ENCODE measurements at places on chromosomes 2 and 18. TPM values are rescaled to one million over a fixed set of nuclear protein-coding genes. Genes with fewer than 3 reads are reported as not detected.

The ZNF516 gene
- 12.5 TPM for total RNA-seq

The ALMS1 gene
- 26.5 TPM for total RNA-seq

The TET3 gene
- 10.4 TPM for total RNA-seq

The DNAH7 gene
- 0.04 TPM for total RNA-seq

The RAB17 gene
- total RNA-seq: 20.9 TPM

The DLX1 gene
- total RNA-seq: 10.2 TPM

The CXCR1 gene
- total RNA-seq: not detected

The CIB4 gene
- total RNA-seq: not detected

The MOGAT1 gene
- total RNA-seq: not detected

The DNAJC5G gene
- not detected for total RNA-seq

The NT5C1B gene
- not detected for total RNA-seq

The TMX3 gene
- total RNA-seq: 48.6 TPM

The GPR155 gene
- total RNA-seq: 0.72 TPM

The HOXD3 gene
- total RNA-seq: 0.90 TPM

The BCS1L gene
- total RNA-seq: 34.9 TPM

The TMEM182 gene
- total RNA-seq: 0.98 TPM

The BOLL gene
- not detected for total RNA-seq

The HADHA gene
- 113 TPM for total RNA-seq

The CHRND gene
- total RNA-seq: not detected

The ABCG8 gene
- total RNA-seq: not detected

The HOXD1 gene
- total RNA-seq: 0.08 TPM

The IL18RAP gene
- not detected for total RNA-seq

The ASPRV1 gene
- total RNA-seq: 0.61 TPM

The BABAM2 gene
- 22.6 TPM for total RNA-seq

The SLC9A4 gene
- total RNA-seq: not detected

The MATN3 gene
- 0.15 TPM for total RNA-seq

The SCYGR4 gene
- not detected for total RNA-seq

The ATL2 gene
- 73.7 TPM for total RNA-seq

The SIX2 gene
- not detected for total RNA-seq

The OSR1 gene
- total RNA-seq: not detected

The FAHD2A gene
- total RNA-seq: 24.6 TPM

The PLGLB2 gene
- total RNA-seq: 0.30 TPM

The ADGRF3 gene
- 2.1 TPM for total RNA-seq

The CTLA4 gene
- total RNA-seq: 2.7 TPM

The EFR3B gene
- total RNA-seq: 0.45 TPM

Data from A375 (cell line).